ENCODE measurements at places on chromosomes 16 and 17. TPM values are rescaled to one million over a fixed set of nuclear protein-coding genes. Genes with fewer than 3 reads are reported as not detected.

TMC6 gene
- total RNA-seq: 26.1 TPM

HS3ST3B1 gene
- total RNA-seq: 6.4 TPM

ALOX15B gene
- 104 TPM for total RNA-seq

ENPP7 gene
- total RNA-seq: not detected

LRRC46 gene
- total RNA-seq: 0.18 TPM

SLC47A1 gene
- 6.9 TPM for total RNA-seq

GRCh38 chr17:50420419-50421112 lies 5.5 kb upstream of the ACSF2 start:
- no peak for DNase-seq

DNA sequence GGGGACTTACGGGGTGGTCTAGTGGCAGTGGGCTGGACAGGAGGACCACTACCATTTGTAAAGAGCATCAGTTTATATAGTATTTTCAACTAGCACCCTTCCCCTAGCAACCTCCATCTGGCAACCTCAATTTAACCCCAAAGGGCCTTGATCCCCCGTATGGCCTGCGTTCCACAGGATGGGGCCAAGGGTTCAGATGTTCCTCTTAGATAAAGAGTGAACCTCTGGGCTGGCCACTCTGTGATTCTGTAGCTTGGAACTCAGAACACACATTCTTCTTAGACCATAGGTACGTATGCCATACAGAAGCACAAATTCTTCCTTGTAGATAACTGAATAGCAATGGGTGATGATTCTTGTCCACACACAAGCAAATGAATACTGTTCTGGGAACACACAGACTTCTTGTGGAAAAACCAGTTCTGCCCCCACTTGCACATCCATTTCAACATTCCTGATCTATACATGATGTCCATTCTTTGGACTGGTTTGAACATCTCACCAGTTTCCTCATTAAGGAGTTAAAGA lies 1.9 kb upstream of the GGA2 start:
- no peak for DNase-seq

- DNase-seq: no peak
Observed at GRCh38 chr17:4234401-4234800, 29.4 kb downstream of the ANKFY1 start.

GRCh38 chr17:6681176-6681575 lies 29.6 kb downstream of the C17orf100 start:
- DNase-seq: no peak

DNA sequence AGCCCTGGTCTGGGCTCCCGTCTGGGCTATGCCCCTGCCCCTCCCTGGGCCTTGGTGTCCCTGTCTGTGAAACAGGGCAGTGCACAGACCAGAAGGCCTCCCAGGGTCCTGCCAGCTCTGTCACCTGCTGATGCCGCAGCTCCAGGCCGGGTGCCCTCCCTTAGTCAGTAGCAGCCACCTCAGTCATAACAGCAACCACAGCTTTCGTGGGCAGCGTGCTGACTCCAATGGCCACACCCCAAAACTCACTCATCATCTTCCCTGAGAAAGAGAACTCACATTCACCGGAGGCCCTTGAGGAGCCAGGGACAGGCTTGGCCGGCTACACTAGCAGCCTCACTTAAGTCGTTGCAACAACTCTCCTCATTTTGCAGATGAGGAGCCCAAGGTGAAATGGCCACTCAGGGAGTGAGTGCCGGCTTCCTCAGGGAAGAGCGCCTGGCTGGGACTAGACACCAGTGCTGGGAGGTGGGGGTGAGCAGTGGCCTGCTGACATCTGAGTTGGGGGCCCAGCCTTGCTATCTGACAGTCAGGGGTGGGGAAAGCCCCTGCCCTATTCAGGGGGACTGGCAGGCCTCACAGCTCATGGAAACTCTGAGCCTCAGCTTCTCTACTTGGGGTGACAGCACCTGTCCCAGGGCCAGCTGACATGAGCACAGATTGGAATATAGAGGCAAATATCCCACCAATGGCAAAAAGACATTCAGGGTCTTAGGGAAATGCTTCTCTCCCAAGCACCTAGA lies 22.6 kb downstream of the SLC5A10 start:
- DNase-seq: no peak

GRCh38 chr17:15957608-15958307 lies 12.8 kb downstream of the ADORA2B start:
- no peak for DNase-seq

DNA sequence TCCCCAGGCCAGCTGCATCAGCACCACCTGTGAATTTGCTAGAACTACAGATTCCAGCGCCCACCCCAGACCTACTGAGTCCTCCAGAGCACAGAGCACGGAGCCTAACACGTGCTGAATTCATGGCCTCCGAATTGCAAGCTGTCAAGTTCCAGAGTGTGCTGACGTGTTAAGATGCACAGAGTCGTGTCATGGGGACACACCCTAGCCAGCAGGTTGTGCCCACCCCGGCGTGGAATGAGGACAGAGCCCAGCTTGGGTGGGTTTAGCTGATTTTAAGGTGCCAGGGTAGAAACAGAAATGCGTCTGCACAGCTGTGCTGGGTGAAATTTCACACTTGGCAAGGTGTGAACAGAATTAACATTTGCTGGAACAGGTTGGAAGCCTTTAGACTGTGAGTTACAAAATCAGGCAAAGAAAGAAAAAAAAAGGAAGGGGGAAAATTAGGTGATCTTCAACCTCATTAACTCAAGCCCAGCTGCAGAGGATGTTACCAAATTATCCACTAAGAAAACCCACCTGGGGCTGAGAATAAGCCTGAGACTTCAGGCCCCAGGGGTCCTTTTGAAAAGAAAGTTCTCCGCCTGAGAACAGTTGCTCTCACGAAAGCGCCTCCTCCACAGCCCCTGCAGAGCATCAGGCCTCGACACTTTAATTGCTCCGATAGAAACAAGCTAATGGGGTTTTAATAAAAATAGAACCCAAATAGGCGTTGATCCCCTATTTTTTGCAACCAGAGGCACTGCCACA lies 27.1 kb downstream of the GINS3 start:
- no peak for DNase-seq

- no peak for DNase-seq
Observed at GRCh38 chr17:43151880-43152456, 19.0 kb upstream of the NBR1 start.

DNA sequence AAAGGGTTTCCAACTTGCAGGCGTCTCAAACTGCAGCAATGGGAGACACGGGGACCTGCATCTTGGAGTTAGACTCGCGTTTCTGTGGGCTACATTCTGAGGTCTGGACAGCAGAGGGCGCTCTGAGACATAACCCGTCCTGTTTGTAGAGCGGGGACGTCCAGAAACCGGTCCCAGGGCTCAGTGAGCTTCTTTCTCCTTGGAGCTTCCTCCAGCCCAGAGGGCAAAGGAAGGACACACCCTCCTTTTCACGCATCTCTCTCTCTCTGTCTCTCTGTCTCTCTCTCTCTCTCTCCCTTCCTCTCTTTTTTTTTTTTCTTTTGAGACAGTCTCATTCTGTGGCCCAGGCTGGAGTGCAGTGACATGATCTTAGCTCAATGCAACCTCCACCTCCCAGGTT lies 19.8 kb downstream of the COX4I1 start:
- no peak for DNase-seq

DNA sequence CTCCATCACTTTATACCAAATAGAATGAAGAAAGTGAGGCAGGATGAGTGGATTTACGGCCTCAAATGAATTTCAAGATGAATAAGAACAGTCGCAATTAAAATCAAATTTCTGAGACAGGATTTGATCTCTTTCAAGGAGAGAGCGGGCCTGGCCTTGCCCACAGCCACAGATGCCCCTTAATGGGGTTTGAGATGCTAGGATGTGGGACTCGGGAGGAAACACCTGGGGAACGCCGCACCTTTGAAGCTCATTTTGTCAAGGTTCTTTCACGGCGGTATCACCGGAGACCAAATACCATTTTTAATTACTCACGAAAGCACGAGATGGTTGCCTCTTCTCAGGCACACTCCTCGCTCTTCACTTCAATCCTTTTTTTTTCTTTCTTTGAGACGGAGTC lies 178.1 kb upstream of the SDK2 start:
- no peak for DNase-seq

DNA sequence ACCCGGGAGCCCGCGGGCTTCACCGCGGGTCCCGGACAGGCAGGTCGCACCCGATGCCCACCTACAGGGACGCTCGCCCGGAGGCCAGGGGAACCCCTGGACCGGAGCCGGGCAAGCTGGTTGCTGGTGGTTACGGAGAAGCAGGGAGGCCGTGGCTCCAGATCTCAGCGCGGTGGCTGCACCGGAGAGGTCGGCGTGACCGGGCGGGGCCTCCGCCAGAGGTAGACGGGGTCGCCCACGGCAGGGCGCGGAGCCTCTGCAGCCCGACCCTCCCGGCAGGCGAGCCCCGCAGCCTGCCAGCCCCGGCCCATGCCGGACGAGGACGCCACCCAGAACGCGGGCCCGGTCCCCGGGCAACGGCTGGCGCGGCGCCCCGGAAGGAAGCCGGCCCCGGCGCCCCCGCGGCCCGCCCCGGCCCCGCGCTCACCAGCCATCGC lies 341 bp downstream of the PCYT2 start:
- no peak for DNase-seq

DNA sequence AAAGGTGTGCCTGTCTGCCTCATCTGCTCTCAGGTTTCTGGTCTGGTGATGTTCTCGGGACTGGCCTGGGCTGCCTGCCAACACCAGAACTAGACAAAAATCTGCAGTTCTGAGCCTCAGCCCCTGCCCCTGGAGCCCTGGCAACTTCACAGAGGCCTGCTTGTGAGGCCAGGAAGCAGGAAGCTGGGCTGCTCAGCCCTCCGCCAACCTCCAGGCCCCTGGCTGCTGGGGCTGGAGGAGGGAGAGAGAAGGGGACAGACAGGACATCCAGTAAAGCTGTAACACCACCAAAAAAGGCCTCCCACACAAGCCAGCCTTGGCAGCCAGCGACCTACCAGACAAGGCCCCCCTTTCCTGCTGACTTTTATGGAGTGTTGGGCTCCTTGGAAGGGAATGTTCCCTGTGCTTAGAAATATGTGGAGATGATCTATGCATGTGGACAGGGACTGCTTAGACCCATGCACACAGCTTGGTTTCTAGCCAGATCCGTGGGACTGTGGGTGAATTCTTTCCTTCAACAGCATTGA lies 157.6 kb downstream of the XYLT1 start:
- no peak for DNase-seq

All from esophagus squamous epithelium (tissue), 5 donors.